Activated CD8-positive, alpha-beta T cell treated with anti-CD3 and anti-CD28 coated beads for 36 hours (primary cell): ENCODE measurements at places on chromosomes 16 and 17. TPM values are rescaled to one million over a fixed set of nuclear protein-coding genes. Genes with fewer than 3 reads are reported as not detected.
A peak's percentile ranks its signal among the peaks of the same experiment; 100 is the strongest.

DNA sequence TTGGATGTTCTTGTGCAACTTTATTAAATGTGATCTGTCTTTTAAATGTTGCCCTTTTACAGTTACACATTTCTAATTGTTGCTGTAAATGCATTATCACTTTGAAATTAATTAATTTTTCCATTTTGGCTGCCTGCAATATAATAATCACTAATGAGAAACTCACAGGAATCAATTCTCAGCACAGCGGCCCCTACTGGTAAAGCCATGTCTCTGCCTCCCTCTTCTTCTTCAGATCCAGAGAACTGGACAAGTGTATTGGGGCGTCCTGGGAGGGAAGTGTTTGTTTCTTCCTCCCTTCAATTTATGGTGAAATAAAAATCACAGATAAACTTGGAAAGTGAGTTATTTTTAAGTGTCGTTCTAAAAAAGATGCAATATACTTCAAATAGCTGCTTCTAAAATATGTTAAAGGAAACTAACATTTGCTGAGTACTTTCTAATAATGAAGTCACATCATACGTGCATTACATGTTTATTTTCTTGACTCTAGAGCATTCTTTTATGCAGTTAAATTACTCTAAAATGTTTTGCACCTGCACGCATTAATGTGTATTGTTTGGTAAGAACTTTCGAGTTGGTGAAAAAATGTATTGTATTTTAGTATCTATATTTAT is 338.0 kb downstream of the WWOX start:
- peak; percentile 17 for DNase-seq

The CACNG5 gene
- total RNA-seq, result not detected

DNA sequence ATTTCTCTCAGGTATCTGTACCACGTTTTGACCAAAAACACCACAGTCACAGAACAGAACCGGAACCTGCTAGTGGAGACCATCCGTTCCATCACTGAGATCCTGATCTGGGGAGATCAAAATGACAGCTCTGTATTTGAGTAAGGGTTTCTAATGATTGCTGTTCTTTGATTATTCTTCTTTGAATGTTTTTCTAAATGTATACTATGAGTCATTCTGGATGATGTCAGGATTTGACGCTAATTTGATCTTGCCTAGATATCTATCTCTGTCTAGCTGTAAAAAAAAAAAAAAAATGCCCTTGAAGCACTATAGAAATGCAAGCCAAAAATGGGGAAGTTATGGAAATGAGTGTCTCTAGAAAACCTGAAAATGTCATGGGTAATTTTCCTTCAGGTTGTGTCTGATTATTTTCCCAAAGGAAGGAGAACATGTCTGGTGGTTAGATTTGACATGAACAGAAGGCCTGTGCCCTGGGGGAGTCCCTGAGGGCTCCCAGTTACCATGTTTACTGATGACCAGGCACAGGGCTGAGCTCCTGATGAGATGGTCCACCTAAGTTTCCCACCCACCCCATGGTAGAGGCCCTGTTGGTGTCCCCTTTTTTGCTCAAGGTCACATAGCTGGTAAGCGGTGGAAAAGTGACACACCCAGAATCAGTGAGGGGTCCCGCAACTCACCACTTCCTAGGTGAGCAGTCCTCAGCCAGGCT is 13.6 kb downstream of the CLEC16A start:
- DNase-seq, result peak; percentile 50

The CIBAR2 gene
- total RNA-seq, result not detected

DNA sequence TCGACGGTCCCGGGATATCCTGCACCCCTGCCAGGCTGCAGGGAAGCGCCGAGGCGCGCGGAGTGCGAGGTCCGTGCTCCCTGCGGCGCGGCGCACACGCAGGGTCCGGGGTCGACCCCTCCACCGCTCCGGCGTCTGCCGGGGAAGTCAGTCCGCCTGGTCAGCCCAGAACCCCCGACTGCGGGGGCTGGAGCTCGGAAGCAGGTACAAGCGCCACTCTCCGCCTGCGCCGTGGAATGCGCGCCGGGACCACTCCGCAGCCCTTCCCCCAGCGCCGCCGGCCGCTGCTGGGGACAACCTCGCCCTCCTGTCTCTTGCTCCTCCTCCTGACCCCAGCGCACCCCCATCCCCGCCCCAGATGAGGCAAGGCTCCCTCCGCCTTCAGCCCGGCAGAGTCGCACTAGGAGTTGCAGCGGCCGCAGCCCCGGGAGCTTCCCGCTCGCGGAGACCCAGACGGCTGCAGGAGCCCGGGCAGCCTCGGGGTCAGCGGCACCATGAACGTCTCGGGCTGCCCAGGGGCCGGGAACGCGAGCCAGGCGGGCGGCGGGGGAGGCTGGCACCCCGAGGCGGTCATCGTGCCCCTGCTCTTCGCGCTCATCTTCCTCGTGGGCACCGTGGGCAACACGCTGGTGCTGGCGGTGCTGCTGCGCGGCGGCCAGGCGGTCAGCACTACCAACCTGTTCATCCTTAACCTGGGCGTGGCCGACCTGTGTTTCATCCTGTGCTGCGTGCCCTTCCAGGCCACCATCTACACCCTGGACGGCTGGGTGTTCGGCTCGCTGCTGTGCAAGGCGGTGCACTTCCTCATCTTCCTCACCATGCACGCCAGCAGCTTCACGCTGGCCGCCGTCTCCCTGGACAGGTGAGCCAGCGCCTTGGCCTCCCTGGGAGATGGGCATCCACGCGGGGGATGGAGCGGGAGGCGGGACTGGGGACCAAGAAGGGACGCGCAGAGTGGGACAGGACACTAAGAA is at the start of gene GALR2:
Gene GALR2 (plus strand): TSS at position 392 of the 974 bp plus-strand sequence. CDS start 103 bp downstream, at position 495.
- DNase-seq, result peak; percentile 24
